ENCODE measurements at places on chromosomes 3 and 15.

DNA sequence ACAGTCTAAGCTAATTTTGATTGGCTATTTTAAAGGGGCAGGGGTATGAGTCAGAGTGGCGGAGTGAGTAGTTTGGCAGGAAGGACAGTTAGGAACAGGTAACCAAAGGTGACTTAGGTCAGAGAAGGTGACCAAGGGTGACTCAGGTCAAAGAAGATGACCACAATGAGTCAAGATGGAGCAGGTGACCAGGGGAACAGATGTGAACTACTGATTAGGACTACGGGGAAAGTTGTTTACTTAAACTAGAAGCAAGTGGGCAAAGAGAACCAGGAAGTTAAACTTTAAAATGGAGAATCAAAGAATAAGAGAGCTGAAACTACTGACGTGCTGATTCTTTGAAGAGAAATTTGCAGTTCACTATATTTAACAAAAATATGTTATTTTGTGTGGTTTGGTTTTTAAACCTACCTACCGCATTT, 14.1 kb upstream of the CA12 start:
- no peak for DNase-seq

- no peak for DNase-seq
Observed at GRCh38 chr3:105523501-105523900, 156.8 kb downstream of the ALCAM start.

DNA sequence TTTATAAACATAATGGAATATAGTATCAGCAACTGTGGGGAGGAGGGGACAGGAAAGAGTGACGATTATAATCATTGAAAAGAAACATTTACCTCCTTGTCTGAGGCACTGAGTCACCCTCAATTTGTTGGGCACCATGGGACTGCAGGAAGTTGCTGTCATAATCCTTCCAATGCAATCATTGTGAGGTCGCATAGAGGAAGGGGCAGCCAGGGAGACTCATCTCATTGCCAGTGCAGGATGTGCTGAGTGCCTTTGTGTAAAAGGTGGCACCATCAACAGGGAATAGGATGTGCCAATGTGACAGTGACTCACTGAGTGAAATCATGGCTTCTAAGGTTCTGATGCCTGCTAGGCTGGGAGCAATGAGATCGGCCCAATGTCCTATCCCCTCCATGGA, 300.4 kb upstream of the ADAMTS9 start:
- no peak for DNase-seq

DNA sequence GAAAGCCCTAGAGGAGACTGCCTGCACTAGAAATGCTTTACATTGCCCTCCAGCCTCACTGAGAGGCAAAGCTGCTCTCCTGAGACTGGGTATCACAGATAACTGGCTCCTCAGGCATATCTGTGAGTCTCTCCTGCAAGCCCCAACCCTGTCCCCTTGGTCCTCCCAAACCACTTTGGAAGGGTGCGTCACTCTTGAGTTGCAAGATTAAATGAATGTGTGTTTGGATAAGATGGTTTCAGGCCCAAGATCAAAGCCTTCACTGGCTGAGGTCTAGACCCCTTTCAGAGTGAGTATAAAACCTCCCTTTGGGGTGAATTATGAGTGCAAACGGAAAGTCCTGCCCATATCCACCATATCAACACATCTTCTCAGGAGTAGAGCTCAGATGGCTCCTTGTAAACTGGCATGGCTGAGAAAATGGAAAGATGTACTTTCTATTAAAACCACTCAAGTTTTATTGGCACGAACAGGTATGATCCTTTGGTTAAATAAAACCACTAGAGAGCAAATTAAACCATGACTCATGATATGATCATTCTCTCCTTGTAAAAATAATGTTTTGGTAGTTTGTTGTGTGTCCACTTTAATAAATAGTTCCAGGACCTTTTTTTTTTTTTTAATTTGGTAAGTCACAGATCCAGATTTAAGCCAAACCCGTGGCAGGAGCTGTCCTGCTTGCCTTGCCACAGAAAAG, 164.0 kb downstream of the CHST2 start:
- DNase-seq = no peak

DNA sequence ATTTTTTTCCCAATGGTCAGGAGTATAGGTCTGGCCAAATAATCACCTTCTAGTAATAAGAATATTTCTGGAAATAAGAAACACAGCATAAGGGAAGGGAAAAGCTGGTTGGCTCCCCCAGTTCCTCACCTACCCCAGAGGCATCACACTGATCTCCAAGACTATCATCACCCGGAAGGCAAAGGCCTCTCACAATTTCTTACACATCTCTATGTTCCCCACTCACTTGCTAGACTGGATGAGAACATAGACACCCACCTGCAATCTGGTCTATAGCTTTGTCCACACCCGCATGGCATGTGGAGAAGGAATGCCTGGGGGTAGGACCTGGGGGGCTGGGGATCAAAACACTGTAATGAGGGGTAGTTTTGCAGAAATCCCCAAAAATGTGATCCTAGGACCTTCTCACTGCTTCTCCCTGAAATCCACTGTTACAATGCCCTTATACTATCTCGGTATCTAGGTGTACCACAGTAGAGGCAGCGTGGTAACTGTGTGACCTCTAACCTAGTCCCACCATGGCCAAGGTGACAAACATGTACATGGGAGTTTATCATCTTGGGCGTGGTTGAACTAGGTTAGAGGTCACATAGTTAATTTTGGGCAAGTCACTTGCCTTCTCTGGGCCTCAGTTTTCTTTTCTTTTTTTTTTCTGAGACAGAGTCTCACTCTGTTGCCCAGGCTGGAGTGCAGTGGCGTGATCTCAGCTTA, 29.5 kb upstream of the NRROS start:
- DNase-seq = no peak

- no peak for DNase-seq
Observed at GRCh38 chr15:97929456-97930229, 30.9 kb upstream of the ARRDC4 start.

- no peak for DNase-seq
Observed at GRCh38 chr3:166446291-166446690, 609.1 kb upstream of the BCHE start.

GRCh38 chr3:13768453-13768852, 111.4 kb downstream of the WNT7A start:
- DNase-seq = no peak

- DNase-seq = no peak
Observed at GRCh38 chr3:30596152-30596551, 10.2 kb upstream of the TGFBR2 start.

DNA sequence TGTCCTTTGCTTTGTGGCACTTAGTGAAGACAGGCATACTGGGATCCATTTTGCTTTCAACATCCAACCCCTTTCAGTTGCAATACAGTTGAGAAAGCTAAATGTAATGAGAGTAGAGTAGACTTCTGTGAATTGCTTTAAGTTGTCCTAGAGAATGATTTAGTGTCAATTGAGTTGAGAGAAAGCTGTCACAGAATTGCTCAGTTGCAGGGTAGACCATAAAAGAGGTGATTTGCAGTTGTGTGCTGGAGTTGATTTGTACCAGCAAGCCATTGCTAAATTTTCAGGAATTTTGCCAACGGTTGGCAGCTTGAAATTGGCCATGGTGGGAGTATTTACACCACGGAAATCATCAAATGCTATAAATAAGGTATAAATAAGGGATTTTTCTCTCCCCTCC, 2.2 kb downstream of the ABHD5 start:
- no peak for DNase-seq

GRCh38 chr3:138835397-138835757, 649 bp upstream of the PIK3CB start:
- no peak for DNase-seq

- no peak for DNase-seq
Observed at GRCh38 chr3:17982211-17982880, 239.9 kb upstream of the TBC1D5 start.

DNA sequence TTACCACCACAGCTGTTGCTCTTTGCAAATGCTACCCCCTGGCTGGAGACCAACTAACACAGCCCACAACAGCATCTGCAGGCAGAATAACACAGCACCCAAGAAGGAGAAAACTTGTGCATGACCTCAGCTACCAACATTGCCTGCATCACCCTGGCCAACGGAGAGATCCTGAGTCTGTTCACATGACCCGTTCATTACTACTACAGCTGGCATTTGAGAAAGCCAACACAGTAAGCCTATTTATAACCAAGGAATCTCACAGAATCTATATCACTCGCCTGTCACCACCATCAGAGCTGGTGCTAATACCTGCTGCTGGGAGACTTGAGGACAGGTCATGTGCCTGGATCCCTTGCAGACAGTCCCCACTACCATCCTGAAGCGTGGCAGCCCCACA, 215.2 kb downstream of the POLQ start:
- no peak for DNase-seq

- no peak for DNase-seq
Observed at GRCh38 chr3:38746641-38747040, 69.4 kb downstream of the SCN10A start.

DNA sequence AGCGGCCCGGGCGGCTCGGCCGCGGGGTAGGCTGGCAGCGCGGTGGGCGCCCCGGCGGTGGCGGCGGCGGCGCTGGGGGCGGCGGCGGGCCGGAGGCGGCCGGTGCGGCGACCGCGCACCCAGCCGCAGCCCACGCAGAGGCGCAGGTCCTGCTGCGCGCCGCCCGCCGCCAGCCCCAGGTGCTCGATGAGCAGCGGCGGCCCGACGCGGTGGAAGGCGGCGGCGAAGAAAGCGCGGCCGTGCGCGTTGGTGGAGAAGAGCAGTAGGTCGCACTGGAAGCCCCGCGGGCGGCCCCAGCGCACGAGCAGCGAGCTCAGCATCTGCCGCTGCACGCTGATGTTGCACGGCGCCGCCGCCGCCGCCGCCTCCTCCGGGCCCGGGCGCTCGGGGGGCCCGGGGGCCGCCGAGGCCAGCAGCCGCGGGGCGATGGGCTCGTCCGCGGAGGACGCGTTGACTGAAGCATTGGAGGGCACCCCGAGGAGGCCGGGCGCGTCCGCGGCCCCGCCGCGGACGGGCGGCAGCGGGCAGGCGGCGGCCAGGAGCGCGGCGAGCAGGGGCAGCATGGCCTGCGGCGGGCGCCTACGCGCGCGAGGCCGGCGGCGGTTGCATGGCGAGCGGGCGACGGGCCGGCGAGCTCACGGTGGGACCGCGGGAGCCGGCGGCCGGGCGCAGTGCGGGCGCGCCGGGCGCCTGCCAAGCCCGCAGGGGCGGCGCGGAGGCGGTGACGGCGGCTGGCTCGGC, 452 bp downstream of the TMEM158 start:
- no peak for DNase-seq

GRCh38 chr15:22979238-22980188, 655 bp downstream of the CYFIP1 start:
- no peak for DNase-seq

DNA sequence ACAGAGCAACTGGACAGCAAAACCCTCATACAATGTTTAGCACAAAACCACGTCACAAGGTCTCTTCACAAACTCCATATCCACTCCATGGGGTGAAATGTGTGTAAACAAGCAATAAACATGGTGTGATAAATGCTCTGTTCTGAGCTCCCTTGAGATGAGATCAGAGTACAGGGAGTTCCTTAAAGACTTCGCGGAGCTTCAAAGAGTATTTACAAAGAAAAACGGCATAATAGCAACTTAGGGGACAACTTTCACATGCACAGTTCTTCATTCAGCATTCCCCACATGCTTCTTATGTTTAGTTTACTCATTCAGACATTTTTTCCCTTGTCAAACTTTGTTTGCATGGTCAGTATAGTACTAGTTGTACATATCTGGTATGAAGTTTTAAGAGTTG, 52.5 kb upstream of the SUCLG2 start:
- DNase-seq = no peak

GRCh38 chr3:15055019-15055557, 10.0 kb downstream of the MRPS25 start:
- no peak for DNase-seq

DNA sequence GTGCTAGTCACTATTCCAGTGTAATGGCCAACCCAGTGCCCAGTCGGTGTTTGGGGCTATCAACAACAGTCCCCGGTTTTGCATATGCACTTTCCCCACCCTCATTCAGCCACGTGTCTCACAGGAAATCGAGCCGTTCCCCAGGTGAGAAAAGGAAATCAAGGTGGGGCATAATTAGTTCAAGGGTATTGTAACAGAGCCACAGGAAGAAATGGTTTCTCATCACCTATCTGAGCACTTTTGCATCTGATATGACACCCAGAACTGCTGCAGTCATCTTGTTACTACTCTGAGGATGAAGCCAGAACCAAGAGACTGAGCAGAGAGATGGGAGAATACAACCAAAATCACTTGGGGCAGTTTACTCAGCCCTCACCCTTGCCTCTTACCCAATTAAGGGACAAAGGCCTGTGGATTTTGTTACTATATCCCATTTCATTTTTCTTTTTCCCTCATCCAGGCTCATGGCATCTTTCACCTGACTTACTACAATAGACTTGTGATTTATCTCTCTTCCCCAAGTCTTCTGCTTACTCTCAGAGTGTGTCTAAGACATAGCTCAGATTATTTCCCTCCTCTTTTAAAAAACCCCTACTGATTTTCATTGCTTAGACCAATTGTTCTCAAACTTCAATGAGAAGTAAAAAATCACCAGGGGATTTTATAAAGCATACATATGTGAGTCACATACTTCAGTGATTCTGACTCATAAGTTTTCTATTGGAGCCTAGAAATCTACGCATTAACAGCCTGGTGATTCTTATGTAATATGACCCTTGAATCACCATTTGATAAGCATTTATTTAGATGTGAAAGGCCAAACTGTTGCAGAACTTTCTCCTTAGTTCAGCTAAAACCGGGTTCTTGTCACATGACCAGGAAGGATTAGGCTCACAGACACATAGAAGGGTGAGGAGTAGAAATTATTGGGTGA, 40.5 kb downstream of the TRAT1 start:
- DNase-seq = no peak

- DNase-seq = no peak
Observed at GRCh38 chr3:39752751-39753150, 56.7 kb upstream of the MYRIP start.

GRCh38 chr3:85875589-85875988, 916.8 kb downstream of the CADM2 start:
- no peak for DNase-seq

- no peak for DNase-seq
Observed at GRCh38 chr3:36501616-36502015, 121.3 kb downstream of the STAC start.

DNA sequence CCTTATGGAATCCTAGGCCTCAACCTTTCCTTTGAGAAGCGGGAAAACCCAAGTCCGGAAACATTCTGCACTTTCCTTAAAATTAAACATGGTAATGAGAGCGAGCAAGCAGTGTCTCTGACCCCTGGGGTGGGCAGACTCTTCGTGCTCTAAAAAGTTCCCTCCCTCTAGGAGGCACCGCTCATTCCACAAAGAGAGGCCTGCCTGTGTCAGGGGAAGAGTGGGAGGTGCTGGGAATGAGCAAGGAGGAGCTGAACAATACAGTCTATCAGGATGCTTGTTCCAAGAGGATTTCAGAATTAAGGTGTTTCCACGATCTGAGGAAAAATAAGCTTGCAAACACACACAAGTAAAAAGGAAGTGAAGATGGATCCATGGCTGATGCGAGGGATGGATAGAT, 6.0 kb upstream of the RLBP1 start:
- DNase-seq = no peak

DNA sequence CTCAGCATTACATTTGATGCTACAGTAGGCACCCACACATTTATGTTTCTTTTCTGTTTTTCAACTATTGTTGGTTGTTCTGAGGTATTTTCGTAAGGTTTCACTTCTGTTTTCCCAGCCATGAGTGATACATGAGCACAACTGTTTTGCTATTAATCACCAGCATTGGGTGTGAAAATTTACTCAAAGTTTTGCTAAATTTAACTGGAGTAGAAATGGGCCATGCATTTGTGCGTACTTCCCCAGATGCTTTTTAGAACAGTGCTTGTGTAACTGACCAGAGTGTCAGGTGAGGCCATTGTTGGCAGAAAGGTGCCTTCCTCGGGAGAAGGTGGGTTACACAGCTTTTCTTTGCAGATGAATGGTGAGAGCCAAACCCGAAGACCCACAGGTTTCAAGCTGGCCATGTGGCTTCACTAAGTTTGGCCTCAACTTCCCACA, 70.4 kb downstream of the ST6GAL1 start:
- DNase-seq = no peak

Measured in NCI-H1694 (cell line).